ENCODE measurements at places on chromosomes 7 and 10. TPM values are rescaled to one million over a fixed set of nuclear protein-coding genes. Genes with fewer than 3 reads are reported as not detected.

Gene NKX1-2
- not detected for total RNA-seq

Gene SPDYE2
- total RNA-seq, result not detected

Gene SVOPL
- not detected for total RNA-seq

Gene PIK3AP1
- 68.1 TPM for total RNA-seq

Gene PLEKHS1
- total RNA-seq, result not detected

DNA sequence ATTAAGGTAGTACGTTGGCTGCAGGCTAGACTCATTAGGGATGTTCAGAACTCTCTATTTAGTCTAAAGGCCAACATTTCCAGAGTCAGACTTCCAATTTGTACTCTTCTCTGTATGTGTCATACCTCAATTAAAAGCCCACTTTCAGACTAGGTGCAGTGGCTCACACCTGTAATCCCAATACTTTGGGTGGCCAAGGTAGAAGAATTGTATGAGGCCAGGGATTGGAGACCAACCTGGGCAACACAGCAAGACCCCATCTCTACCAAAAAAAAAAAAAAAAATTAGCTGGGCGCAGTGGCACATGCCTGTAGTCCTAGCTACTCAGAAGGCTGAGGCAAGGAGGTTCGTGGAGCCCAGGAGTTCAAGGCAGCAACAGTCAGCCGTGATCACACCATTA, 190.7 kb upstream of the KAT6B start:
- DNase-seq, result no peak
- no peaks in the 10 kb centered on the region for H3K36me3 ChIP-seq
- H3K4me3 ChIP-seq, result no peak overlapping the region
- H3K27ac ChIP-seq, result no peak overlapping the region

DNA sequence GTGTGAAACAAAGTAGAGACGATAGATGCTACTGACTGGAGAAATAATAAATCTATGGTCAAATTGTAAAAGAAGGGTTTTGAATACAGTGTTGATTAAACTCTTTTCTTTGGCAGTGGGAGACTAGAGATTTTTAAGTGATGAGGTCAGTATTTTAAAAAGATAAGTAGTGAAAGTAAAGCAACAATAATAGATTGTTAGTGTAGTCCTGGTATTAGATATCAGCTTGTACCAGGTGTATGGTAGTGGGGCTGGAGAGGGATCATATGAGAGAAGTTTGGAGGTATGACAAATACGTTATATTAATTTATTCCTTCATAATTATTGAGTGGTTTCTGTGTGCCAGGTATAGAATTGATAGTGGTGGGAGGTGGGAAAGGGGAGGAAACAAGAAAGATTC, 25.2 kb downstream of the PHTF2 start:
- no peak overlapping the region for H3K4me3 ChIP-seq
- no peaks in the 10 kb centered on the region for H3K4me1 ChIP-seq
- no peak overlapping the region for H3K27ac ChIP-seq
- no peaks in the 10 kb centered on the region for H3K27me3 ChIP-seq
- no peak for DNase-seq

DNA sequence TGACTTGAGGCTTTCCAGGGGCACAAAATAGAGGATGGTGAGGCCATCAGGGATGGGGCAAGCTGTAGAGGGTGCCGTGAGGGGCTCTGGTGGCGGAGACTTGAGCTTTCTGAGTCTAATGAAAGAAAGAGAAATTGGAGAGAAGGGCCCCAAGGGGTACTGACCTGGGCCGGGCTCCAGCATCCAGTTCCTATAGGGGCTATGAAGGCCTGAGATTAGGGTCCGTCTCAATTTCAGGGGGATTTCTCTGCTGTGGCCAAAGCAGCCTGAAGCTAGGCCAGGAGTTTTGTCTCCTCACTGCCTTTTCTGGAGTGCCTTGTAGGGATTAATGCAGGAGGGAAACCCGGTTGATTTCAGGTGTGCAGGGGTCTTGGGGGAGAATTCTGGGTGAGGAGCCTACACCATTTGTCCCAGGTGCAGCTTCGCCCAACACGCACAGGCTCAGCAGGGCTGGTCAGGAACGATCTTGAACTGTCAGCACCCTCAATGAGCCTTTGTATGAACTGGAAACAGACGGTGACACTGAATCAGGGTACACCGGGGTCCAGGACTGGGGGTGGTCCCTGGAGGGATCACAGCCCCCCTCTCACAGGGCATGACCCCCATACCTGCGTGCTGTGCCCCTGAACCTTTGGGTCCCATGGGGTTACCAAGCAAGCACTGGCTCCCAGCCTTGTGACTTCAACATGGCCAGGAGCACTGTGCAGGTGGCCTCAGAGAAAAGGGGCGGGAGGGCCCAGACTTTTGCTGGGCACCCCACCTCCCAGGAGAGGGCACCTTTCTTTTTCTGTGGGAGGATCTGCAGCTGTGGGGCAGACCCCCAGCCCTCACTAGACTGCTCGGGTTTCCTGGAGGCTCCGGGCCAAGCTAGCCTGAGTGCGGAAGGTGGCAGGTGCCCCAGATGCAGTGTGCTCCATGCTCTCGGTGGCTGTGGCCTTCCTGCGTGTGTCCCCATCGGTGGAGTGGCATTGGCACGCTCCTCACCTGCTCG, 122.9 kb upstream of the RET start:
- H3K27ac ChIP-seq, result no peak overlapping the region
- no peaks in the 10 kb centered on the region for H3K4me1 ChIP-seq
- DNase-seq, result no peak
- no peak overlapping the region for H3K4me3 ChIP-seq

DNA sequence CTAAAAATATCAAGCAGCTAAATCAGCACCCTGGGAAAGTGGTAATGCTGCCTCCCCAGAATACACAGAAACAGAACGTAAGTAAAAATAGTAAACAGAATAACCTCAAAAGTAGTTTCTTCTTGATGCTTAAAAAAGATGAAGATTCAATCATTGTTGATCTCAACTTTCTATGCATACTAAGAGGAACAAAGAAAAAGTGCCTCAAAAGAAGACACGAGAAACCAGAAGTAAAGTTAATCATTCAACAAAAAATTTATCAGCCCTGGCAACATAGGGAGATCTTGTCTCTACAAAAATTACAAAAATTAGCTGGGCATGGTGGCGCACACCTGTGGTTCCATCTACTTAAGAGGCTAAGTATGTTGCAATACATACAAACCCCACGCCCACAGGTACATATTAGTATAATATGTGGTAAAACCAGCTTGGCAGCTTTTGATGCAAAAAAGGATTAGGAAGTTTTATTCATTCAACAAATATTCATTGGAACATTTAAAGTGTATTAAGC, 153.7 kb downstream of the NRBF2 start:
- H3K27ac ChIP-seq, result no peak overlapping the region
- DNase-seq, result no peak
- no peaks in the 10 kb centered on the region for H3K36me3 ChIP-seq
- H3K4me3 ChIP-seq, result no peak overlapping the region
- no peaks in the 10 kb centered on the region for H3K27me3 ChIP-seq
- no peaks in the 10 kb centered on the region for H3K4me1 ChIP-seq

DNA sequence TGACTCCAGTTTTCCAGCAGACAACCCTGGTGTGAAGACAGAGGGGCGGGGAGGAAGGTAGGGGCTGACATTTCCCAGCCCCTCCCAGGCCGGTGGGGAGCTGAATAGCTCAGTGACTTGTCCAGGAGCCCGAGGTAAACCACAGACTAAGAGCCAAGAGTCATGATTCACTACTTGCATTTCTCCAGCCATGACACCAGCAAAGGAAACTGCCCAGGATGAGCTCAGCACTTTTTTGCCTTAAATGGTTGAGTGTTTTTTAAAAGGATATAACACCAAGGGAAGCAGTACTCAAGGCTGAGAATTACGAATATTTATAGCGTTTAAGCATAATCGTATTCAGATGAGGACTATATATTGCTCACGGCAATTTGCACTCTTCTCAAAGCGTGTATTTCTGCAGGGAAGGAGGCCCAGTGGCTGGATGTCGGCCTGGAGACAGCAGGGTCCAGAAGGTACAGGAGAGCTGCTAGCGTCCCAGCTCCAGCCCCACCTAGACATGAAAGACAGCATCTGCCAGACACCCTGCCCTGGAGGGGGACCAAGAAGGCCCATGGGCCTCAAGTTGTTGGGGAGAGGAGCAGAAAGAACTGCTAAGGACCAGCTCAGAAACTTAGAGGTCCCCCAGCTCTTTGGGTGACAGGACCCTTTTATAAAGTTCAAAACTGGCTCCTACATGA, 141.4 kb downstream of the GRID1 start:
- no peak overlapping the region for H3K27ac ChIP-seq
- no peaks in the 10 kb centered on the region for H3K4me1 ChIP-seq
- H3K27me3 ChIP-seq, result no peaks in the 10 kb centered on the region
- no peak for DNase-seq
- no peaks in the 10 kb centered on the region for H3K36me3 ChIP-seq

GRCh38 chr10:48780341-48780740, 95.7 kb downstream of the WDFY4 start:
- H3K36me3 ChIP-seq, result no peaks in the 10 kb centered on the region
- H3K4me1 ChIP-seq, result no peaks in the 10 kb centered on the region
- DNase-seq, result no peak
- no peak overlapping the region for H3K4me3 ChIP-seq
- H3K27ac ChIP-seq, result no peak overlapping the region

DNA sequence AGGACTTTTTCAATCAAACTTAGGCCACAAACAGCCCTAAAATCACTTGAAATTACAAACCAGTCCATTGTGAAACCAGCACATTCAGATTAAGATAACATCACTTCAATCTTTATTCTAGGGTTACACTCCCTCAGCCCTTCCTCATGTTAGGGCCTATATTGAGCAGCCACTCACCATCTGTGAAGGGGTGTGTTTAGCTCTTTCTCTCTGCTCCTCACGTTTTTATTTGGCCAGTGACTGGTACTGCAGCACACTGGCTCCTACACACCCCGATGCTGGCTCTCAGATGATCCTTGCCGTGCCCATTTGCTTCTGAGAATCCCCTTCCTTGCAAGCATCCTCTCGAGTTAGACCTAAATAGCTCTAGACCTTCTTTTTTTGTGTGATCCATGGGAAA, 604.5 kb downstream of the INHBA start:
- H3K4me3 ChIP-seq, result no peak overlapping the region
- H3K36me3 ChIP-seq, result no peaks in the 10 kb centered on the region
- no peak for DNase-seq
- no peaks in the 10 kb centered on the region for H3K4me1 ChIP-seq

DNA sequence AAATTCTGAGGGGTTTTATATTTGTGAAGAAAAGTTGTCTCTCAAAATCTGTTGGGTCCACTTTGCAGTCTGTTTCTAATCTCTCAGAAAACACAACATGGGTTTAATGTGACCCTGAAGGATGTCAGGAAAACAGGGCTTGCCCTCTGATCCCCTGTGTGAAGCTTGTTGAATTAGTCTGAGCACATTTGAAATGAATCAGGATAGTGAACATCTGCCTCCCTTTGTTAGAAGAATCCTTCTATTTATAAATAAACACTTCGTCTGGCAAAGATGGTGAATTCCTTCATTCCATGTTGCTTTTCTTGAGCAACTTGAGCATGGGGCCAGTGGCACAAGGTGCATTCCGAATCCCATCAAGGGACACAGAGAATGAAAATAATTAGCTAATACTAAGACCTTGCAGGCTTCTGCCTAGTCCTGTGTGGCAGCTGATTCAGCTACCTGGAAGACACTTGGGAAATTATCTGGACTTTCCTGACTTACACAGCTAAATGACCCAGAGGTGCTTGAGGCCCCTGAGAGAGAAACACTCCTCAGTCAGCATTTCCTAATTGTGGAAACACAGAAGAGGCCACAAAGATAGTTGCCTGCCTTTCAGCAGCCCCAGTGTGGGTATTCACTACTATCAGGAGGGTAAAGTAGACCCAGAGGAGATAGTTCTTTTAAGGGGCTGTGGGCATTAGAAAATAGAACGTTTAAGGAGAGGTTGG, 305.5 kb downstream of the C7orf25 start:
- no peaks in the 10 kb centered on the region for H3K4me1 ChIP-seq
- no peak overlapping the region for H3K27ac ChIP-seq
- no peak overlapping the region for H3K4me3 ChIP-seq

- no peaks in the 10 kb centered on the region for H3K4me1 ChIP-seq
- no peaks in the 10 kb centered on the region for H3K27me3 ChIP-seq
- no peak overlapping the region for H3K4me3 ChIP-seq
- peaks cover 31% of the 10 kb centered on the region for H3K36me3 ChIP-seq
- H3K27ac ChIP-seq, result no peak overlapping the region
- DNase-seq, result no peak
Measured at GRCh38 chr10:99709480-99710229, 22.3 kb downstream of the COX15 start.

GRCh38 chr10:84537447-84537931, 209.1 kb downstream of the CCSER2 start:
- no peak overlapping the region for H3K27ac ChIP-seq
- peak; percentile 47 for DNase-seq
- H3K4me1 ChIP-seq, result peaks cover 4% of the 10 kb centered on the region
- H3K4me3 ChIP-seq, result no peak overlapping the region

GRCh38 chr7:4237296-4238235, 444.5 kb upstream of the FOXK1 start:
- DNase-seq, result no peak
- H3K27ac ChIP-seq, result no peak overlapping the region
- H3K27me3 ChIP-seq, result no peaks in the 10 kb centered on the region
- H3K4me3 ChIP-seq, result no peak overlapping the region
- no peaks in the 10 kb centered on the region for H3K36me3 ChIP-seq

DNA sequence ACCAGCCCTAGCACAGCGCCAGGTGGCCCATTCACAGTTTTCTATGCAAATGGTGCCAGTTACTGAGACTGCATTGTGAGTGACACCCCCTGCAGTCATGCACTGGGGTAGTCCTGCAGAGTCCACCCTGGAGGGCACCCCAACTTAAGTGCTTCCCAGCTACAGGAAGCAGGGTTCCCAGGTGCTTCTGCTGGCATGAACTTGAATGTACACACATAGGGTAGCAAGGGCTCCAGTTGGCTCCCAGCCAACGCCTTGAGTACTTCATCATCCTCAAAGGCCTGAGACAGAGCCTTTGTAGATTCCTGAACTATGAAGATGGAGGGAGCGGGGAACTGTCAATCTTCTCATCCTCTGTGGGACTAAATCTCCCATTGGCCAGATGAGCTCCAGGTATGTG, 11.5 kb upstream of the NPFFR1 start:
- no peaks in the 10 kb centered on the region for H3K36me3 ChIP-seq
- no peak overlapping the region for H3K27ac ChIP-seq
- no peak for DNase-seq
- H3K4me1 ChIP-seq, result no peaks in the 10 kb centered on the region

- no peak overlapping the region for H3K4me3 ChIP-seq
- H3K36me3 ChIP-seq, result no peaks in the 10 kb centered on the region
- no peaks in the 10 kb centered on the region for H3K27me3 ChIP-seq
- no peak overlapping the region for H3K27ac ChIP-seq
- H3K4me1 ChIP-seq, result no peaks in the 10 kb centered on the region
Measured at GRCh38 chr7:19916046-19916445, 142.6 kb upstream of the TMEM196 start.

Measured in naive thymus-derived CD4-positive, alpha-beta T cell (primary cell).